ENCODE measurements at places on chromosomes 5 and 9.

- no peak for DNase-seq
Observed at GRCh38 chr9:128718475-128718874, 5.5 kb downstream of the ZDHHC12 start.

- peak; percentile 73 for DNase-seq
Observed at GRCh38 chr5:73215891-73216610, 43.1 kb downstream of the TMEM174 start.

GRCh38 chr9:6632516-6633183 is 12.9 kb downstream of the GLDC start:
- DNase-seq = no peak

- peak; percentile 89 for DNase-seq
Observed at GRCh38 chr9:128724744-128725211, 851 bp upstream of the ZDHHC12 start.

- DNase-seq = peak; percentile 98
Observed at GRCh38 chr5:110880413-110880812, 141.6 kb downstream of the SLC25A46 start.

DNA sequence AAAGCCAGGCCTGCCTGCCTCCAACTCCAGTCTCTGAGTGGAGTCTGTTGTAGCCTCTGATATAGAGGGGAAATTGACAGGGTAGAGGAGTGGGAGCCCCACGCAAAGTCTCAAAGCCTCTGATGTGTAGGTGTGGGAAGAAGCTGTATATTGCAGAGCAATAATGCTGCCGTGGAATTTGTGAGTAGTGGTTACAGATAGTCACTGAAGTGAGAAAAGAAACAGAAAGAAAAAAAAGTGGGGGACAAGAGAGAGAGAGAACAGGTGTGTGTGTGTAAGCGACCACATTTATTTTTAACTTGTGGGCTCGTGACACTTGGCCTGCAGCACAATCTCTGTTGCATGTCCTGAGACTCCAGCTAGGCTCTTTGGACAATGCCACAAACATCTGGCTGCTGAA is 227.8 kb downstream of the NSG2 start:
- DNase-seq = no peak

- DNase-seq = no peak
Observed at GRCh38 chr9:95642189-95642588, 125.4 kb upstream of the PTCH1 start.

DNA sequence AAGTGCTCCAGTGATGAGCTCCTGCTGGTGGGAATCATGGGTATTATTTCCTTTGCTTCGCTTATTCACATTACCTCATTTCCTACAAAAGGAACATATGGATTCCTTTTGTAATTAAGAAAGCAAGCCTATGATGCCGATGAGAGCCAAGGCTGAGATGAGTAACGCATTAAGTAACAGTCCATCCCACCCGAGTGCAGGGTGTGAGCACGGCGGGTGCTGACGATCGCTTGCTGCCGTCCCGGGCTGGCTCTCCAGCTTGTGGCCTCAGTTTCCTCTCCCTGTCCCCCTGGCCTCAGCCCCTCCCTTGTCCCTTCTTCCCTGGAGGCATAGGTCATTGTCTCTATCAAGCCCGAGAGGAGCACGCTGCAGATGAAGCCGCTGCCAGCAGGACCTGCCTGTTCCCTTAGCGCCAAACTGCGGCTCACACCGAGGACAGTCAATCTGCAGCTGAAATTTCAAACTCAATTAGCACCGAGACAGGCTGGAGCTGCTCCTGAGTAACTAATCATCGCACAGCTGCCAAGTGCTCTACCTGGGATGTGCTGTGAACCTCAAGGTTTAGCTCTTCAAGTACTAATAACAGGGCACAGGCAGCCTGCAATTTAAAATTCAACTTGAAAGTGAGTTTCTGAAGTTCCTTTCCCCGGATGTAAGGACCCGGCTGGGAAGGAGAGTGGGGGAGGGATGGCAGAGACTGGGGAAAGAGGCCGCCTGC is 115.2 kb upstream of the RAPGEF1 start:
- peak; percentile 56 for DNase-seq

DNA sequence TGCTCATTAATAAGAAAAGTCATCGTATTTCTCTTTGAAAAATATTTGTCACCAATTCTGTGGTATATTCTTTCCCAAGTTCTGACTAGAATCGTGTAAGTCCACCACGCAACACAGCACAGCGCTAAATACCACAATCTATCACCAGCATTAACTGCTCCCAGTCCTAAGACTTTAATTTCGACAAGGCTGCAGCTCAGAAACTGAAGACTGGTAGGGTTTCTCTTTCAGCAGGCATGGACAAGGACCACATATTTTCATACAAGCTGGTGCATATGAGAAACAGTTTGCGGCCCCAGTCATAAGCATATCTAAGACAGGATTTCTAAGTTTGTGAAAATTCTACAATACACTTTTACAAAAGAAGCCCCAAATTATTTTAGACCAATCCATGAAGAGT is 24.1 kb downstream of the BNC2 start:
- DNase-seq = no peak

- DNase-seq = no peak
Observed at GRCh38 chr5:170436335-170436734, 47.2 kb upstream of the KCNMB1 start.

DNA sequence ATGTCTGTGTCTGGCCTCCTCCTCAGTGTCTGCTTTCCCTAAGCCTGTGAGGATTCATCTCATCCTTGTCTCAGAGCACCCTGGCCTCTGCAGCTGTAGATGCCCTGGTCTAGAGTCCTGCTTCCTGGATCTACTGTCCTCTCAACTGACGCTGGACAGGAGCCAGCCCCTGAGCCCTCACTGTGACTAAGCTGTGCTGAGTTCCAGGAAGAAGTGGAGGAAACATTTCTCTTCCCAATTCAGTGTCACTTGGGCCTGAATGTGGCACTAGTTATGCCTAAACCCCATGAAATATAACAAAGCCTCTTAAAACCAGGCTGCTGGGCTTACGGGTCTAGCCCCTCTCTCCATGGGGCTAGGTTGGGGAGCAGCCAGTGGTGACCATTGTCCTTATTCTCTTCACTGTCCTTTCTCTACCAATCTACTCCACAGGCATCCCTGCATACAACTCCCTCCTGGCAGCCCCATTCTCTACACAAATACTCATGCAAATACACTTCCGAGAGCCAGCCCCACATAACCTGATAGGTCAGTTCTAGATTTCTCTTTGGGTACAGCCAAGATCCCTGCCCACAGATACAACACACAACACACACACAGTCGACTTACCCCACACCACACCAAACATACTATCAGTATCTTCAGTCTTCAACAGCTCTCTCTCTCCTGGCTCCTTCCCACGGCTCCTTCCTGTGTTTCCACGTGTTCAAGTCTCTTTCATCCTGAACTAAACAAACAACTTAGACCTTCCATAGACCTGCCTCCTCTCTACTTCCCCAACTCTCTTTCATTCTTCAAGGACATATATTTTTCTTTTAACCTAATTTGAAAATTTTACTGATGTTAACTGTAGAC is 220.8 kb downstream of the SNX18 start:
- peak; percentile 46 for DNase-seq

DNA sequence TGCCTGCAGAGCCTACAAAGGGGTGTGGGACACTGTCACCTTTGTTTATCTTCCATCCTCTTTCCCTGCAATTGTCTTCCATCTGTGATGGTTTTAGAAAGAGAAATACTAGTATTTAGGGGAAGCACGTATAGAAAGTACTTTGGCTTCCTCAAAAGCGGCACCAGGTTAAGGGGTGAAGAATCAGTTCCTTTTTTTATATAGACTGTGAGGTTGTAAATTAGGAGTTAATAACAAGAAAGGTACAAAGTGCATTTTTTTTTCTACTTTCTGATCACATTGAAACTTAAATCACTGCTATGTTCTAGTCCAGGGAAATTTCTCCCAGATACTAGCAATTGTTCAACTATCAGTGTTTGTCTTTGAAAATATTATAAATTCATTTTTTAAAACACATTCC is 219.3 kb downstream of the CEMIP2 start:
- no peak for DNase-seq

- no peak for DNase-seq
Observed at GRCh38 chr5:36323926-36324781, 22.5 kb upstream of the RANBP3L start.

- no peak for DNase-seq
Observed at GRCh38 chr9:92026206-92027002, 76.4 kb upstream of the ROR2 start.

GRCh38 chr5:71862507-71863060 is 143.5 kb downstream of the CARTPT start:
- no peak for DNase-seq

GRCh38 chr5:14265570-14265969 is 122.4 kb downstream of the TRIO start:
- peak; percentile 79 for DNase-seq

DNA sequence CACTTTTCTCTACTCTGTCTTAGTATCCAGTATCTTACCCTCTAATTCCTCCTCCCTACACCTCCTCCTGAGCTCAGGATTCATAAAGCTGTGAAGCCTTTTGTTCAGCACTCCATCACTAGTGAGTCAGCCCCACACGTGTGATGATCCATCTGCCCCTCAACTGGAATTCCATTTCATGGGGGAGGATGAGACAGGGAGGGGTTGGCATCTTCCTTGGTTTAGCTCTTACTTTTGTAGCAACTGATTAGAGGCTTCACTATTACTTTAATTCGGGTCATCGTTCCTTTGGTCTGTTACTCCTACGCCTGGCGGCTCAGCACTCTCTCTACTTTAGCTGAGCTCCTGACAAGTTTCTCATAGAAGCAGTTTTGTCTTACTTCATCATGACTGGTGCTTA is 11.8 kb downstream of the BTNL8 start:
- peak; percentile 29 for DNase-seq

DNA sequence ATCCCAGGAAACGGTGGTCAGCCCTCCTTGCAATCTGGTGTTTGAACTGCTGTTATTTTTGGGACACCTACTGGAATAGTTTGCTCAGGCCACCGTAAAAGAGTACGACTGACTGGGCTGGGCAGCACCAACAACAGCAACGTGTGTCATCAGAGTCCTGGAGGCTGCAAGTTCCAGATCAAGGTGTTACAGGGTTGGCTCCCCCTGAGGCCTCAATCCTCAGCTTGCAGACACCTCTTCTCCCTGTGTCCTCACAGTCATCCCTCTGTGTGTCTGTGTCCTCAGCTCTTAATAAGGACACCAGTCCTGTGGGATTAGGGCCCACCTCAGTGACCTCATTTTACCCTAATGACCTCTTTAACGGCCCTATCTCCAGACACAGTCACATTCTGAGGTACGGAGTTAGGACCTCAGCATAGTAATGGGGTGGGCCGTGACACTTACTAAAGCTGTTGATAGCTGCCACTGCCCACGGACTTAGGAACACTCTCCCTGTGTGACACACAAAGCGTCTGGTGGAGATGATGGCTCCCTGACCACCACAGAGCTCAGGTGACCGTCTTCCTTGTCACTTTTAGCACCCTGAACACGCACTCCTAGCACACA is 16.8 kb downstream of the GLT6D1 start:
- no peak for DNase-seq

- no peak for DNase-seq
Observed at GRCh38 chr5:9423571-9423970, 122.3 kb downstream of the SEMA5A start.

GRCh38 chr5:83586874-83587776 is 115.6 kb downstream of the VCAN start:
- DNase-seq = peak; percentile 31

DNA sequence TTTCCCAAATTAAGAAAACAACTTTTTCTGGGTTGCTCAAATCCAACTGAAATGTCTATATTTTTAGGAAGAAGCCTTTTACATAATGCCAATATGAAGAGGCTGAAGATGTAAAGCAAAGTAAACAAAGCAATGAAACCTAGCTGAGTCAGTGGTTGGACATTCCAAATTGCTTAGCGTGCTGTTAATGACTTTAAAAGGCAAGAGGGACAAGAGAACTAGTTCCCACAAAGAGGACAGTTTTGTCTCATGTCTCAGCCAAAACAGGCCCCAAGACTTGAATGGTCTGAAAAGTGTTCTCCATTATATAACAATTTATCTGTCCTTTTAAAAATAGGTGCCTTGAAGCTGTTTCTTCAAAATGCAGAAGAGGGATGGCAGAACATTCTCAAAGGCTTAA is 407.0 kb downstream of the ENC1 start:
- DNase-seq = peak; percentile 31

- DNase-seq = peak; percentile 88
Observed at GRCh38 chr9:132901858-132902831, 23.4 kb downstream of the SPACA9 start.

- no peak for DNase-seq
Observed at GRCh38 chr9:87564791-87565241, 67.1 kb downstream of the DAPK1 start.

- peak; percentile 17 for DNase-seq
Observed at GRCh38 chr9:104982543-104982942, 54.6 kb upstream of the ABCA1 start.

DNA sequence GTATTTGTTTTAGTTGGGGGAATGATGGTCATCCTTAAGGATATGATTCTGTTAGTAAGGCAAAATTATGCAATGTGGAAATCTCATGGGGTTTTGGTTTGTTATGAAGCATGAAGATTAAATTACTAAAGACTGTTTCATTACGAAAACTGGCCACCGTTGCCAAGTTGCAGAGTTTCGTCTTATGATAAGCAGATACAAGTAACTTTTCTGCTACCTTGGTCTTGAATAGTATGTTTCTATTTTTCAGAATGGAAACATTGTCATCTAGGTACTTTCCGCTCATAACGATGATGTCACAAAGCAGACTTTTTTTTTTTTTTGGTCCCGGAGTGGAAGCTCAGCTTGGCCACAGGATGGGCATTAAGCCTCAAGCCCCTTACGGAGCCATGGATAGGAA is 4.2 kb downstream of the CCNI2 start:
- DNase-seq = peak; percentile 89

DNA sequence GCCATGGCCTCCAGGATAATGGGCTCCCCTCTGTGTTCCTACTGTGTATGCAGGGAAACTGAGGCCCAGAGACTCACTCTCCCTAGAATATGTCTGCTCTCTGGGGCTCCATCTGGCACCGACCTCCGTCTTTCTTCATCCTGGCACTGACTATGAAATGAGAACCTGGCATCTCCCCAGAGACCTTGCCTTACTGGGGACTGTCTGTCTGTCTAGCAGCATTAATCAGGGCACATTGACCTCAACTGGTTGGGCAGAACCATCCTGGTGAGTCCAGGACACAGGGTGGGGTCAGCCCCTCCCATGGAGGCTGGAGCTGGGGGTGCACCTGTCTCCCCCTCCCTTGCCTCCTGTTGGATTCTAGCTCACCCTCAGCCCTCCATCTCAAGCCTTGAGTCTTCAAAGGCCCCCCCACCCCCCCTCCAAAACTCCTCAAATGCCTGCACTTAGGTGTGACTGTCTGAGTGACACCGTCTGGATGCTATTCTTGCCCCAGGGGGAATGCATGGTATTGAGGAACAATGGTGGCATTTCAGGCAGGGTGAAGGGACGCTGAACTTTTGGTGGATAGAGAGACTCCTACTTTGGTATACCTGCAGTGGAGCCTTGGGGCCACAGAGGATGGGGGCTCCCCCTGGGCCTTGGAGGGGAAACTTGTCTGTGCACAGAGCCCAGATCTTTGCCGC is 12.8 kb upstream of the PITX1 start:
- no peak for DNase-seq
